NCI-H226 (cell line): ENCODE measurements at places on chromosomes 2 and 18.
A peak's percentile ranks its signal among the peaks of the same experiment; 100 is the strongest.

DNA sequence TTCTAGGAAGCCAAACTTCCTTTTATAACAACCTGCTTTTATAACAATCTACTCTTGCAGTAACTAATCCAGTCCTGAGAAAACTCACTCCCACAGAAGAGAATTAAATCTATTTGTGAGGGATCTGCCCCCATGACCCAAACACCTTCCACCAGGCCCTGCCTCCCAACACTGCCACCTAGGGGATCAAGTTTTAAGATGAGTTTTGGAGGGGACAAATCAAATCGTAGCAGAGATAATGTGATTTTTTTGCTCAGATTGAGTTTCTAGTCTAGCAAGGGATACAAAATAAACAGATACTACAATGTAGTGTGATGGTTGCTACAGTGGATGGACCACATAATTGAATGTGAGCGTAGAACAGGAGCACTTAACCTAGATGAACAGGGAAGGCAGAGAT, 52.2 kb downstream of the NCOA1 start:
- no peak for DNase-seq

- no peak for DNase-seq
Measured at GRCh38 chr2:126781806-126782205, 116.9 kb upstream of the TEX51 start.

DNA sequence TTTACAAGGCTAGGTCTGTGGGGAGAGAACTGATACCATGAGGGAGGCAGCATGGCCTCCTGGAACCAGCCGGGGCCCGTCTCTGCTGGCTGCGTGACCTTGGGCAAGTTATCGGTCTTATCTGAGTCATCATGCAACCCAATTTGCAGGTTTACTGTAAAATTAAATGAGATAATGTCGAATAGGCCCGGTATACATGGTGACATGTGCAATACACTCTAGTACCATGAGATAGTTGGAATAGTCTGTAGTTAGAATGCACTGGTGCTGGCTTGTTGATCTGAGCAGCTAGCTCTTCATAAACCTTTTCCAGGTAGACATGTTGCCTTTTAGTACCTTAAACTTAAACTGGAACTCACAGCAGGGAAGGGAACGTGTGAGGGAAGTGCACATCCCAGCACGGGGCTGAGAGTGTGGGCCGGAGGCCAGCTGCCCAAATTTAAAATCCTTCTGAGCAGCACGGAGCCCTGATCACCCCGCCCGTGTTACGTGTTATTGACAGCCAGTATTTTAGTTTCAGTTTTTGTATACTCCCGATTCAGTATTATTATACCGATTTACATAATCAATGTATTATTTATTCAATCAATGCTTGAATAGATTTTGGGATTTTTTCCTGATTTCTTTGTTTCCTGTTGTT, 72.4 kb upstream of the HS6ST1 start:
- no peak for DNase-seq

GRCh38 chr2:7020468-7020867, 103.3 kb downstream of the RNF144A start:
- DNase-seq, result no peak

DNA sequence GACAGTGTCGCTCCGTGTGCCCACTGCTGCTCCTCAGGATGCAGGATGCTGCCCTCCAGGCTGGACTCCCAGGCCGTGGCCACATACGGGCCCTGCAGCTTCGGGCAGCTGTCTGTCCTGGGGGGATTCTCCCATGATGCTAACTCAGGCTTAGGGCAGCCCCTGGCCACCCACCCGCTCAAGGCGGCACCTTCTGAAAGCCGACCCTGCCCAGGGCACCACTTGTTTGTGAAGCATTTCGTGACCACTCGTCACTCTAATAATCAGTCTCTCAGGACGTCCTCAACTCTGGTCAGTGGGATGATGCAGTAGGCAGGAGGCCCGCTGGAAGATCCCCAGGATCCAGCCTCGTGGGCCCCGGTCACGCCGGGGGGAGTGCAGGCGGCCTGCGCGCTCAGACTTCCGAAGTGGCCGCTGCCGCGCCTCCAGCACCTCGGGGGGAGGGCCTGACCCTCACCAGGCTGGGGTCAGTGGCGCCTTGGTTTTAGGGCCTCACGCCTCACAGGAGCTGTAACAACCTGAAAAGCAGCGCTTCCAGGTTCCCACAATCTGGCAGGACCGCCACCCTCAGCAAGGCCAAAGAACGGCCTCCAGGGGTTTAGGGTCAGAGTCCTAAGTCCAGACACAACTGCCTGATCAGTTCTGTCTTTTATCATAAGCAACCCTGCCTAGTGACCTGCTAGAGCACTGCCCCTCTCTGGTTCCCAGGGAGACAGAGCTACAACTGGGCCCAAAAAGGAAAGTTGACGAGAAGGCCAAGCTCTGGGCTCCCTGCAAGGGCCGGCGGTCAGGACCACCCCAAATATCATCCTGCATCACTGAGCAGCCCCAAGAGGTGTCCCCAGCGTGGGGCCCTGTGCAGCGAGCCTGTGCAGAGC, 53.0 kb downstream of the EIPR1 start:
- no peak for DNase-seq

GRCh38 chr2:157938556-157938955, 62.4 kb upstream of the ACVR1 start:
- DNase-seq, result no peak

GRCh38 chr2:121532347-121532766, 1.7 kb downstream of the RNU4ATAC start:
- no peak for DNase-seq

GRCh38 chr2:14572633-14573032, 59.9 kb upstream of the LRATD1 start:
- no peak for DNase-seq

GRCh38 chr2:200264631-200265030, 41.9 kb upstream of the SPATS2L start:
- DNase-seq, result no peak

DNA sequence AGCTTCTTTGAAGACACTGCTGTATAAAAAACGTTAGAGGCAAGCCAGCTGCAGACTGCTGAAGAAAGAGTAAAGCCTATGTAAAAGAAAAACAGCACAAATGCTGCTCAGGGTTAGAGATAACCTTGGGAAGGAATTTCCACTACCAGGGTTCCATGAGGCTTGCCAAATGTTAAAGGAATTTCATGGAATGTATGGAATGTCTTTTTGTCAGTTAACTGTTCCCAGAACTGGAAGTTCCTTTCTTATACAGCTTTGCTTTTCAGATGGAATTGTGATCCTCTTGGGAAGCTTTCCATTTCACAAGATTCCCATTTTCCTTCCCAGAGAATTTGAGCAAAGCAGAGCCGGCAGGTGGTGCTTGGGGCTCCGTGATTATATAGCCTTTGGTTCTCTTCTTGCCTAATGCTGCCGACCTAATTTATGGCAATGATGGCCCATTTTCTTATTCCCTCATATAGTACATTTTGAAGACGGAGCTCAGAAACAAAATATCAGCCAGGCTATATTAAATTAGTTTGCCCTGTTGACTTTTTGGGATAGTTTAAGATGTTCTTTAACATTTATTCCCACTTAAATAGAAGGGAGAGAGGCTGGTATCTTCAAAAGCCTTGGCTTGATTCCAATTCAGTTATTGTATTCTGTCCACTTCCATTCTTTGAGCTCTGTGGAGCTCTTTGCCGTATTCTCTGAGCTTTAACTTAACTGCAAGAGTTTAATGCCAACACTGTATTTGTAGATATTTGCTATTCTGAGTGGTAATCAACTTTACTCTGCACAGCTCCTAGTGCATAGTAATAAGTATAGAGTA, 162.3 kb downstream of the PHLPP1 start:
- peak; percentile 87 for DNase-seq

DNA sequence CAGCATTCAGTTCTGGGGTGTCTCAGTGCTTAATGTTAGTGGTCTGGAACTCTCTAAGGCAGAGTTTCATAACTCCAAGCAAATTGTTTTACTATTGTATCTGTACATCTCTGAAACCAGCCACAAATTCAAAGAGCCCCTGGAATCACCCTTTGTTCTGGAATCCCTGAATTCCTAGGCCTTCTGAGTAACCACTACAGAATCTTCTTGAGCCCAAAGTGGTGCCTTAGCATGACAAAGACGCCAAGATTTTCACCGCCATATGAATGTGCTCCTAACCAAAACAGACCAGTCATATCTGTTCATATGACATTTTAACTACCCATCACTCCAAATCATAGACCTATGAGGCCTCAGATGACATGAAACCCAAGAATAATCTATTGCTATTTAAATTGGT, 668.1 kb downstream of the EPHA4 start:
- DNase-seq, result no peak

- no peak for DNase-seq
Measured at GRCh38 chr2:172412984-172413492, 14.3 kb upstream of the ITGA6 start.

DNA sequence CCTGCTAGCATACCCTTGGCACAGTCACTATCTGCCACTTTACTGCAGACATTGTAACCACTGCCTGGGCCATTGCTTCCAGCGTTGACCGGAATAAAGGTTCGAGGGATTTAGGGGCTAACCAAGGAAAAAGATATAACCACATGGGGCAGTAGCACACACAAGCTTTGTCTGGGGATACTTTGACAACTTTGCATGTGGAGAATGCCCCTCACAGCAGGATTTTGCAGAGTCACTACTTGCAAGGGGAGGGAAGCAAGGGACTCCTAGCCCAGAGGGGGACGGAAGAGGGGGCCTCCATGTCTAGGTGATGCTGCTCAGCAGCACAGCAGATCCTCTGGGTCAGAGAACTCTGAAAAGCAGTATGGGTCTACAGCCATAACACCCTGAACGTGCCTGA, 138.7 kb downstream of the SPP2 start:
- no peak for DNase-seq
